ENCODE measurements at places on chromosomes 5 and 9. TPM values are rescaled to one million over a fixed set of nuclear protein-coding genes. Genes with fewer than 3 reads are reported as not detected.

GRCh38 chr9:129879103-129879699 is 43.9 kb downstream of the USP20 start:
- H3K27ac ChIP-seq: no peak overlapping the region
- peaks cover 4% of the 10 kb centered on the region for H3K4me1 ChIP-seq
- DNase-seq: no peak

GRCh38 chr5:110414360-110414759 is 312.1 kb downstream of the TMEM232 start:
- DNase-seq: peak; percentile 49
- H3K27me3 ChIP-seq: no peaks in the 10 kb centered on the region
- no peaks in the 10 kb centered on the region for H3K36me3 ChIP-seq
- no peaks in the 10 kb centered on the region for H3K4me1 ChIP-seq
- H3K27ac ChIP-seq: no peak overlapping the region
- no peak overlapping the region for H3K4me3 ChIP-seq

The UNC13B gene
- 94.9 TPM for total RNA-seq

GRCh38 chr5:6868171-6868570 is 154.9 kb downstream of the TENT4A start:
- H3K4me1 ChIP-seq: no peaks in the 10 kb centered on the region
- no peak overlapping the region for H3K4me3 ChIP-seq
- no peak overlapping the region for H3K27ac ChIP-seq
- no peaks in the 10 kb centered on the region for H3K36me3 ChIP-seq
- no peaks in the 10 kb centered on the region for H3K27me3 ChIP-seq

The SLC25A46 gene
- total RNA-seq: 44.4 TPM

DNA sequence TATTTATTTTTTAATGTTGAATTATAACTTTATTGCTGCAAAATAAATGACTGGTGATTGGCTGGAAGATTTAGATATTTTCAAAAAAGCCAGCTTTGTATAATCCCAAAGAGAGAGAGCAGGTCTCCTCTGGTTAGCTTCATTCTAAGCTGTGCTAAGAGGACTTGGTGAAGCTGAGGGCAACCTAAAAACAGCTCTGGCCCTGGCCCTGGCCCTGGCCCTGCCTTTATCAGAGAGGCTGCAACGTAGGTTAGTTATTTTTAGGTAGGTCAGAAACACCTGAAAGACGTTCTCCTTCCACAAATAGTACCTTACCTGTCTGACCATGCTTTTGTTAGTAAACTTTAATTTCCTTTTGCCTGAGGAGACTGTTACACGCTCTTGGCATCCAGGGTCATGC is 58.7 kb downstream of the KLF9 start:
- peaks cover 11% of the 10 kb centered on the region for H3K36me3 ChIP-seq
- H3K27me3 ChIP-seq: no peaks in the 10 kb centered on the region
- H3K27ac ChIP-seq: peak overlapping the region; percentile 23
- no peak for DNase-seq
- no peak overlapping the region for H3K4me3 ChIP-seq

- H3K27ac ChIP-seq: no peak overlapping the region
- no peaks in the 10 kb centered on the region for H3K36me3 ChIP-seq
- peak; percentile 66 for DNase-seq
Measured at GRCh38 chr5:35924950-35925722, 13.3 kb downstream of the CAPSL start.

DNA sequence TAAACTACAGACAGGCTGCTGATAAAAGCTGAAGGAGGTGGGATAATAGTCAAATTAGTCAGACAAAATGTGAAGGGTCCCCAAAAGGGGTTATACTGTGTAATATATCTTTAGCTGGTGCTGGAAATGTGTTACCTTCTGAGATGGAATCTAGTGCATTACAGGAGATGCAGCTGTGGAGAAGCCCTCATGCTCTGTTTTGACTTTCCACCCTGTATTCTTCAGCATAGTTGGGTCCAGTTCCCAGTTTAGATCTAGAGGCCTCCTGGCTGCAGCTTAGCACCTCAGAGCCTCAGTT is 122.6 kb downstream of the PAPPA start:
- H3K36me3 ChIP-seq: peaks cover 3% of the 10 kb centered on the region
- no peaks in the 10 kb centered on the region for H3K4me1 ChIP-seq
- H3K4me3 ChIP-seq: no peak overlapping the region

DNA sequence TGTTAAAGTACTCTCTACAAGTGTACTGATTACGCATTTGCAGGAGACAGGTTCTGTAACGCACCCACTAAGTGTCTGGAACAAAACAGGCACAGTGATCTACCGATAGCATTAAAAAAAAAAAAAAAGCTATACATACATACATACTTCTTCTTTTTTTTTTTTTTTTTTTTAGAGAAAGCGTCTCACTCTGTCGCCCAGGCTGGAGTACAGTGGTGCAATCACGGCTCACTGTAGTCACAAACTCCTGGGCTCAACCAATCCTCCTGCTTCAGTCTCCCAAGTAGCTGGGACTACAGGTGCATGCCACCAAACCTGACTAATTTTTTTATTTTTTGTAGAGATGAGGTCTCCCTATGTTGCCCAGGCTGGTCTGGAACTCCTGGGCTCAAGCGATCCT is 7.6 kb downstream of the KIF24 start:
- DNase-seq: no peak
- H3K27ac ChIP-seq: no peak overlapping the region
- H3K27me3 ChIP-seq: no peaks in the 10 kb centered on the region
- no peak overlapping the region for H3K4me3 ChIP-seq
- H3K4me1 ChIP-seq: no peaks in the 10 kb centered on the region

- DNase-seq: peak; percentile 25
- H3K4me1 ChIP-seq: peaks cover 8% of the 10 kb centered on the region
- peaks cover 8% of the 10 kb centered on the region for H3K36me3 ChIP-seq
- no peaks in the 10 kb centered on the region for H3K27me3 ChIP-seq
- H3K4me3 ChIP-seq: no peak overlapping the region
- no peak overlapping the region for H3K27ac ChIP-seq
Measured at GRCh38 chr9:125913551-125913950, 166.4 kb downstream of the PBX3 start.

- H3K27ac ChIP-seq: no peak overlapping the region
- H3K4me3 ChIP-seq: no peak overlapping the region
- no peaks in the 10 kb centered on the region for H3K4me1 ChIP-seq
- DNase-seq: no peak
Measured at GRCh38 chr9:69504058-69504457, 168.1 kb downstream of the APBA1 start.

GRCh38 chr5:13606051-13606450 is 338.4 kb downstream of the DNAH5 start:
- H3K4me1 ChIP-seq: no peaks in the 10 kb centered on the region
- DNase-seq: no peak
- H3K27me3 ChIP-seq: no peaks in the 10 kb centered on the region
- no peak overlapping the region for H3K4me3 ChIP-seq

DNA sequence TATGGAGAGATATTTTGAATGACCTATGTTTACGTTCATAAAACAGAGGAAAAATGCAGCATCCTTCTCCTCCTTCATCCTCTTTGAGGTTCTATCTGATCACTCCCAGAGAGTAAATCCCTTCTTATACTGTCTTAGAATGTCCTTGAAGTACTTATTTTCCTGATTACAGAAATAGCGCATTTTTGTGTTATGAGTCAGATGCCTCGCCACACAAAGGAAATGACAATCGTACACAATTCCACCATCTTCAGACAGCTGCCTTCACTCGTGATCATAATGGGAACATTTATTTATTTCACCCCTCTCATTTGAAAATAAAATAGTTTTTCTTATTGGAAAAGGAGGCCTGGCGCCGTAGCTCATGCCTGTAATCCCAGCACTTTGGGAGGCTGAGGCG is 2.4 kb upstream of the GLT6D1 start:
- H3K27ac ChIP-seq: no peak overlapping the region
- H3K4me1 ChIP-seq: no peaks in the 10 kb centered on the region
- H3K36me3 ChIP-seq: no peaks in the 10 kb centered on the region
- no peaks in the 10 kb centered on the region for H3K27me3 ChIP-seq
- no peak for DNase-seq
- H3K4me3 ChIP-seq: no peak overlapping the region

GRCh38 chr9:134539586-134540194 is 101.9 kb upstream of the COL5A1 start:
- H3K27ac ChIP-seq: no peak overlapping the region
- no peaks in the 10 kb centered on the region for H3K27me3 ChIP-seq
- H3K36me3 ChIP-seq: no peaks in the 10 kb centered on the region
- no peaks in the 10 kb centered on the region for H3K4me1 ChIP-seq

GRCh38 chr9:108345826-108346225 is 510.0 kb downstream of the ACTL7B start:
- H3K4me1 ChIP-seq: no peaks in the 10 kb centered on the region
- no peaks in the 10 kb centered on the region for H3K36me3 ChIP-seq
- no peak overlapping the region for H3K27ac ChIP-seq
- H3K27me3 ChIP-seq: no peaks in the 10 kb centered on the region

The OTP gene
- total RNA-seq: not detected

- DNase-seq: no peak
- peak overlapping the region; percentile 86 for H3K4me3 ChIP-seq
- H3K4me1 ChIP-seq: peaks cover 23% of the 10 kb centered on the region
- H3K27ac ChIP-seq: peak overlapping the region; percentile 82
- peaks cover 40% of the 10 kb centered on the region for H3K27me3 ChIP-seq
Measured at GRCh38 chr5:141875022-141875740, 3.0 kb downstream of the PCDH1 start.

DNA sequence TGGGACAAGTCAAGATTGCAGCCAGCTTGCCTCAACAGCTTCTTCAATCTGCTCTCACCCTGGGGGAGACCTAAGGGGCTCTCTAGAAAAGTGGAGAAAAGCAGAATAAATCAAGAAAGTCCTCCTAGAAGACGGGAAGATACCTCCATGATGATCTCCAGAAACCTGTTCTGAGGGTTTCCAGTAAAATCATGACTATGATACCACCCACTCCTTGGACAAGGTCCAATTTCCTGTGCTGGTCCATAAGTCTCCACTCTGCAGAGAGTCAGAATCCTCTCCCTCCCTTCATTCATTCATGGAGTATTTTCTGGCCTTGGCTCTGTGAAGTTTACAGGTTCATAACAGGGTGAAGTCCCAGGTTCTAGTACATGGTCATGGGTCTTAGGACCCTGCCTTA is 168.6 kb downstream of the SLC12A2 start:
- no peaks in the 10 kb centered on the region for H3K27me3 ChIP-seq
- DNase-seq: no peak
- H3K4me3 ChIP-seq: no peak overlapping the region
- H3K36me3 ChIP-seq: no peaks in the 10 kb centered on the region

DNA sequence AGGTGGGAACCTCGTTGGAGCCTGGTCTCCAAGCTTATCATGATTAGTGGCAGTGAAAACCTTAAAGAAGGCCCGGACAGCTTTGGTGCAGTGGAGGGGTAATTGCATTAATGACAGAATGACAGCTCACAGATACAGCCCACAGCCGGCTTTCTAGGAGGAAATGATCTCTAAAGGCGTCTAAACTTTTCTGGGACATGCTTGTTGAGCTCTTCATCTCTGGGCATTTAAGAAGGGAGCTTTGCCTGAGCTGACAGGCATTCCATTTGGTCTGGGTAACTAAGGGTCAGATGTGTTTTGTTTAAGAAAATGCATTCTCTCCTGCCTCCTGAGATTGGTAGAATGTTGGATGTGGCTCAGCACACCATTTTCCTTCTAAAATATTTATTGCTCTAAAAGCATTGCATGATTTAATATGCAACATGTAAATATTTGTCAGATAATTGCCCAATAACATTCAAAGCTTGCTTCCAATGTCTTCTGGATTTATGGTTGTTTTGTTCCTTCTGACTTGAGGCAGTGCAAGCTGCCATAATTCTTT is 4.0 kb downstream of the ANKRD33B start:
- no peaks in the 10 kb centered on the region for H3K36me3 ChIP-seq
- no peak overlapping the region for H3K4me3 ChIP-seq
- no peak overlapping the region for H3K27ac ChIP-seq

The STKLD1 gene
- 1.4 TPM for total RNA-seq

The GDF9 gene
- total RNA-seq: 0.25 TPM

The GADD45G gene
- 36.6 TPM for total RNA-seq

DNA sequence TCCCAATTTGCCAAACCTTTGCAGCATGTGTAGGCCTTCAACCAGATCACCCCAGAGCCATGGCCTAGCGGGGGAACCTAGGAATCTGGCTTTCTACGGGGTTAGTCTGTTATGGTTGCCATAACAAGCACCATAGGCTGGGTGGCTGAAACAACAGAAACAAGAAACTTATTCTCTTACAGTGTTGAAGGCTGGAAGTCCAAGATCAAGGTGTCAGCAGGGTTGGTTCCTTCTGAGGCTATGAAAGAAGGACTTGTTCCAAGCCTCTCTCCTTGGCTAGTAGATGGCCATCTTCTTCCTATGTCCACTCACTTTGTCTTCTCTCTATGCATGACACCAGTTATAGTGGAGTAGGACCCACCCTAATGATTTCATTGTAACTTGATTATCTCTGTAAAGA is 6.1 kb downstream of the FGF1 start:
- no peak overlapping the region for H3K4me3 ChIP-seq
- no peaks in the 10 kb centered on the region for H3K27me3 ChIP-seq
- H3K4me1 ChIP-seq: peaks cover 5% of the 10 kb centered on the region
- H3K27ac ChIP-seq: no peak overlapping the region
- no peaks in the 10 kb centered on the region for H3K36me3 ChIP-seq
- DNase-seq: no peak

The ZSWIM6 gene
- total RNA-seq: 21.6 TPM

The ADRA1B gene
- 1.5 TPM for total RNA-seq

- peak; percentile 75 for DNase-seq
- H3K36me3 ChIP-seq: no peaks in the 10 kb centered on the region
- no peaks in the 10 kb centered on the region for H3K4me1 ChIP-seq
- H3K27me3 ChIP-seq: no peaks in the 10 kb centered on the region
- no peak overlapping the region for H3K27ac ChIP-seq
- H3K4me3 ChIP-seq: no peak overlapping the region
Measured at GRCh38 chr9:346111-346571, 131.5 kb downstream of the DOCK8 start.
